Adrenal gland (tissue), 19 donors: ENCODE measurements at places on chromosomes 6 and 20.

GRCh38 chr6:84525907-84526306 is 238.5 kb downstream of the TBX18 start:
- no peak overlapping the region for H3K27ac ChIP-seq
- no peaks in the 10 kb centered on the region for H3K27me3 ChIP-seq
- H3K4me3 ChIP-seq: no peak overlapping the region
- DNase-seq: no peak
- no peaks in the 10 kb centered on the region for H3K4me1 ChIP-seq
- H3K36me3 ChIP-seq: no peaks in the 10 kb centered on the region

GRCh38 chr20:45781391-45781931 is 10.2 kb downstream of the WFDC3 start:
- H3K27me3 ChIP-seq: no peaks in the 10 kb centered on the region
- no peaks in the 10 kb centered on the region for H3K36me3 ChIP-seq
- DNase-seq: no peak
- H3K4me1 ChIP-seq: peaks cover 21% of the 10 kb centered on the region

- H3K4me3 ChIP-seq: no peak overlapping the region
- DNase-seq: no peak
- no peaks in the 10 kb centered on the region for H3K4me1 ChIP-seq
- peaks cover 79% of the 10 kb centered on the region for H3K36me3 ChIP-seq
- no peaks in the 10 kb centered on the region for H3K27me3 ChIP-seq
- H3K27ac ChIP-seq: no peak overlapping the region
These were observed 20.9 kb upstream of the MAP1LC3A start for GRCh38 chr20:34537651-34538050.

DNA sequence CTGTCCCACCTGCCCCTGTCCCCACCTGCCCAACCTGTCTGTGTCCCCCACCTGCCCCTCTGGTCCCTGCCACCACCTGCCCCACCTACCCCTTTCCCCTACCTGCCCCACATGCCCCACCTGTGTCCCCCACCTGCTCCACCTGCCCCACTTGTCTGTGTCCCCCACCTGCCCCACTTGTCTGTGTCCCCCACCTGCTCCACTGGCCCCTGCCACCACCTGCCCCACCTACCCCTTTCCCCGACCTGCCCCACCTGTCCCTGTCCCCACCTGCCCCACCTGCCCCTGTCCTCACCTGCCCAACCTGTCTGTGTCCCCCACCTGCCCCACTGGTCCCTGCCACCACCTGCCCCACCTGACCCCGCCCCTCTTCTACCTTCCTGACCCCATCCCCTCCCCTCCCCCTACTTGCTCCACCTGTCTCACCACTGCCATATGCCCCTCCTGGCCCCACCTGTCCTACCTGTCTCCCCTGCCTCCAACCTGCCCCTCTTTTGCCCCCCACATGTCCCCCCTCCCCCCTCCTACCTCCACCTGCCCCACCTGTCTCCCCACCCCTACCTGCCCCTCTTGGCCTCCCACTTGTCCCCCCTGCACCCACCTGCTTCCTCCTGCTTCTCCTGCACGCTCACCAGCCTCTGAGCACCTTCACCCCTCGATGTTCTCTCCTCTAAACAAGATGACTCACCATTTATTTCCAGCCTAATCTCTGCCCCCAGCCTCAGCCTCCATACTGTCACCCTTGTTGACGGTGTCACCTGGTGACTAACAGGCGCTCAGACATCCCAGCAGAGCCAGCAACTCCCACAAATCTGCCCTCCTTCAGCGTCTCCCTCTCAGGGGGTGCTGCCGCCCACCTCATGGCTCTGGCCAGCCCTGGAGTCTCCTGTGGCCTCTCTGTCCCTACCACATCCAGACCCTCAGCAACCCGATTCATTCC is 5.6 kb upstream of the MYT1 start:
- no peak overlapping the region for H3K27ac ChIP-seq
- DNase-seq: no peak
- H3K4me3 ChIP-seq: no peak overlapping the region
- no peaks in the 10 kb centered on the region for H3K4me1 ChIP-seq
- H3K36me3 ChIP-seq: no peaks in the 10 kb centered on the region

GRCh38 chr20:57657535-57658446 is 37.6 kb upstream of the ZBP1 start:
- no peaks in the 10 kb centered on the region for H3K27me3 ChIP-seq
- no peaks in the 10 kb centered on the region for H3K4me1 ChIP-seq
- peaks cover 13% of the 10 kb centered on the region for H3K36me3 ChIP-seq
- DNase-seq: peak; percentile 21
- no peak overlapping the region for H3K4me3 ChIP-seq

DNA sequence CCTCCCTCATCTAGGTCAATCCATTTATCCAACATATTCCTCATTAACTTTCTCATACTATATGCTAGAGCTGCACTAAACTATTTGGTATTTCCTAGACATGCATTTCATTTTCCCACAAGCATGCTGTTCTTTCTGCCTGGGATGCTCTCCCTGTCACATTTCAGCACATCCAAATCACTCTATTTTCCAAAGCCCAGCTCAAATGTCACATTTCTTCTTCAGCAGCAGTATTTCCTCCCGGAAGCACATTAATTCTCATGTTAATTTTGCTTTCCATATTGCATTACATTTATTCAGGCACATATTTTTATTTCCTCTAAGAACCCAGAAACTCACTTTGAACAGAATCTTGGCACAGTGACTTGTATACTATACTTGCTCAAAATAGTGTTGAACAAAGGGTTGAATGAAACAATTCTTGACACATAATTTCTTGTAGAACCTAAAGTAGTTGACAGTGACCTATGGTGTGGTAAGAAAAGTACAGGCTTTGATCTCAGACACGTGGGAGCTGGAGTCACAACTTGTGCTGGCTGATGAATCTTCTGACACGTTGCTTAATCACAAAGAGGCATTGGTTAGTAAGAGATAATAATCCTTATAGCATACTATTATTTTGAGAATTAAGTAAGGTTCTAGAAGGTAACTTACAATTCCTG is 30.8 kb upstream of the CD2AP start:
- H3K4me1 ChIP-seq: no peaks in the 10 kb centered on the region
- H3K27me3 ChIP-seq: no peaks in the 10 kb centered on the region
- no peaks in the 10 kb centered on the region for H3K36me3 ChIP-seq
- no peak overlapping the region for H3K4me3 ChIP-seq
- no peak overlapping the region for H3K27ac ChIP-seq
- no peak for DNase-seq

- H3K4me3 ChIP-seq: no peak overlapping the region
- H3K36me3 ChIP-seq: no peaks in the 10 kb centered on the region
- no peaks in the 10 kb centered on the region for H3K4me1 ChIP-seq
- H3K27ac ChIP-seq: no peak overlapping the region
- H3K27me3 ChIP-seq: no peaks in the 10 kb centered on the region
These were observed 399.7 kb downstream of the COL12A1 start for GRCh38 chr6:74805916-74806696.

DNA sequence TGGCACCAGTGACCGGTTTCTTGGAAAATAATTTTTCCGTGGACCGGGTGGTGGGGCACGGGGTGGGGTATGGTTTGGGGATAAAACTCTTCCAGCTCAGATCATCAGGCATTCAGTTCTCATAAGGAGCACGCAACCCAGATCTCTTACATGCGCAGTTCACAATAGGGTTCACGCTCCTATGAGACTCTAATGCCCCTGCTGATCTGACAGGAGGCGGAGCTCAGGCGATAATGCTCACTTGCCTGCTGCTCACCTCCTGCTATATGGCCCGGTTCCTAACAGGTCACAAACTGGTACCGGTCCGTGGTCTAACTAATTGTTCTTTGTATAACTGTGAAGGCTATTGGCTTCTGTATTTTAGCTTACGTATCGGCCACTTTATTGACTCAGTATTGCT is 51.7 kb downstream of the VSTM2L start:
- peak; percentile 13 for DNase-seq
- H3K27me3 ChIP-seq: no peaks in the 10 kb centered on the region
- no peaks in the 10 kb centered on the region for H3K36me3 ChIP-seq
- H3K27ac ChIP-seq: no peak overlapping the region
- no peak overlapping the region for H3K4me3 ChIP-seq
- H3K4me1 ChIP-seq: no peaks in the 10 kb centered on the region

GRCh38 chr6:71707059-71707458 is 179.3 kb upstream of the RIMS1 start:
- H3K4me1 ChIP-seq: no peaks in the 10 kb centered on the region
- no peak for DNase-seq
- H3K4me3 ChIP-seq: no peak overlapping the region
- no peaks in the 10 kb centered on the region for H3K36me3 ChIP-seq
- no peak overlapping the region for H3K27ac ChIP-seq
- no peaks in the 10 kb centered on the region for H3K27me3 ChIP-seq

- no peak overlapping the region for H3K4me3 ChIP-seq
- no peaks in the 10 kb centered on the region for H3K27me3 ChIP-seq
- H3K27ac ChIP-seq: no peak overlapping the region
- DNase-seq: no peak
These were observed 21.8 kb upstream of the C20orf144 start for GRCh38 chr20:33640287-33640686.

DNA sequence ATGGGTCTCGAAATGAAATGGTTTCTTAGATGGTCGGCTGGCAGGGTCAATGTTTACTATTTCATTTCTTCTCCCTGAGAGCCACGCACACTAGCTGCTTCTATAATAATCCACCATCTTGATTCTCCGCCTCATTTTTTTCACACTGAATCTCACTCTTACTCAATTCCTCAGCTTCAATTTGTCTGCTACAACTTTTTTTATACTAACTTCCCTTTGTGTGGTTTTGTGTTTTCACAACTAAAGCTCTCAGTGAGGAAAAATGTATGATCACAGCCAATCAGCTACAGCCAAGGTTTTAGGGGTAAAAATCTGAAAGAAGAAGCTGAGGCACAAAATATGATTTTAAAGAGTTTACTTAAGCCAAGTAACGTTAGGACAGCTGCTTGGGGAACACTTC is 1309.4 kb downstream of the EPHA7 start:
- H3K36me3 ChIP-seq: no peaks in the 10 kb centered on the region
- H3K27me3 ChIP-seq: no peaks in the 10 kb centered on the region
- no peak overlapping the region for H3K27ac ChIP-seq
- no peak overlapping the region for H3K4me3 ChIP-seq
- no peak for DNase-seq
- no peaks in the 10 kb centered on the region for H3K4me1 ChIP-seq

DNA sequence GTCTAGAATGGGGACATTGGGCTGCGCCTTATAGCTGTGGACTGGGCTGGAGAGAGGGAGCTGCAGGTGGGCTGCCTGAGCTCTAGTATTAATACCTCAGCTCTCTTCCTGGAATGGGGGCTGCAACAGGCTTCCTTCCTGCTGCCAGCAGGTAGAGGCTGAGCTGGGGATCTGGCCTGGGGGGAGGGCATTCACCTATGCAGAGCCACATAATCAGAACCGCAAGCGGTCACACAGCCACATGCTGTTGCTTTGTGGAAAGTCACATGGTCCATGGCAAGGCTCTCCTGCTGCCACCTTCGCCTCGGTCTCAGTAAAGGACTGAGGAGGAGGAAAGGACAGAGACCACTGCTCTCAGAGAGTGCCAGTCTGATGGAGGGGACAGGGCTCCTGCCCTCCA is 35.7 kb downstream of the ITPR3 start:
- H3K27me3 ChIP-seq: no peaks in the 10 kb centered on the region
- H3K4me3 ChIP-seq: no peak overlapping the region
- no peak for DNase-seq
- H3K36me3 ChIP-seq: no peaks in the 10 kb centered on the region
- H3K4me1 ChIP-seq: no peaks in the 10 kb centered on the region
- H3K27ac ChIP-seq: no peak overlapping the region

DNA sequence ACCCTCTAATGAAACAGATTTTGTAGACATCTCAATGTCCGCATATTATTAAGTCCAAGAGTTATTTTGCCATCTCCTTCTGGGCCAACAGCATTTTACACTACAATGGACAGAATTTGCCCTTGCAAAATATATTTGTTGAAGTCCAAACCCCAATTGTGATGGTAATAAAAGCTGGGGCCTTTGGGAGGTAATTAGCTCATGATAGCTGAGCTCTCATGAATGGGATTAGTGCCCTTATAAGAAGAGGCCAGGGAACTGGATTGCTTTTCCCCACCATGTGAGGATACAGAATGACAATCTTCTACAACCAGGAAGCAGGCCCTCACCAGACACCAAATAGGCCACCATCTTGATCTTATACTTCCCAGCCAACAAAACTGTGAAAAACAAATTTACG is 44.9 kb upstream of the MTRF1L start:
- no peak overlapping the region for H3K4me3 ChIP-seq
- H3K27ac ChIP-seq: no peak overlapping the region
- no peaks in the 10 kb centered on the region for H3K4me1 ChIP-seq

- no peaks in the 10 kb centered on the region for H3K4me1 ChIP-seq
- no peak overlapping the region for H3K27ac ChIP-seq
- no peaks in the 10 kb centered on the region for H3K27me3 ChIP-seq
- no peak overlapping the region for H3K4me3 ChIP-seq
- H3K36me3 ChIP-seq: no peaks in the 10 kb centered on the region
These were observed 132.4 kb downstream of the DLL1 start for GRCh38 chr6:170158296-170159021.

DNA sequence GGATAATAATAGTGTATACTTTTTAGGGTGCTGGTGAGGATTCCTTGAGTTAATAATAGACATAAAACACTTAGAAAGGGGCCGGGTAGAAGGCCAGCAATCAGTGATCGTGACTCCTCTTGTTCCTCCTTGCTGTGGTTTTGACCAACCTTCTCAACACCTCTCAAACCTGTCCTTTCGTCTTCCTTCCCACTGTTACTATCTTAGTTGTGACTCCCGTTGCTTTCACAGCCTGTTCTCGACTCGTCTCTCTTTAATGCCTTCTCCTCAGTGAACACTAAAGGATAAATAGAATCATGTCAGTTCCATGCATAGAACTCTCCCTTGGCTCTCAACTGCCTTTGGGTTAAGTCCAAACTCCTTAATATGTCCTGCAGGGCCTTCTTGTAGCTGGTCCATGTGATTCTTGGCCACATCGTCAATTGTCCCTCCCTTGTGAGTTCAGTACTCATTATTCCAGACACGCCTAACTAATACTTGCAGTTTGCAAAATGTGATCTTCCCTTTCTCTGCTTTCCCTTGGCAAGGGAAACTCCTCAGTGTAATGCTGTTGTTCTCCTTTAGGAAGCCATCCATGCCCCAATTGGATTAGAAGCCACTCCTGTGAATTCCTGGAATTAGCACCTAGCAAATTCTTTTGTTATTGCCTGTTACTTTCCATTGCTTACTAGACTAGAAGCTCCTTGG is 164.9 kb downstream of the UTRN start:
- no peaks in the 10 kb centered on the region for H3K27me3 ChIP-seq
- DNase-seq: no peak
- no peak overlapping the region for H3K27ac ChIP-seq
- H3K36me3 ChIP-seq: no peaks in the 10 kb centered on the region
- no peaks in the 10 kb centered on the region for H3K4me1 ChIP-seq
- no peak overlapping the region for H3K4me3 ChIP-seq

GRCh38 chr20:23634985-23635767 is 2.6 kb downstream of the CST3 start:
- H3K27ac ChIP-seq: no peak overlapping the region
- H3K4me3 ChIP-seq: no peak overlapping the region
- H3K27me3 ChIP-seq: no peaks in the 10 kb centered on the region

DNA sequence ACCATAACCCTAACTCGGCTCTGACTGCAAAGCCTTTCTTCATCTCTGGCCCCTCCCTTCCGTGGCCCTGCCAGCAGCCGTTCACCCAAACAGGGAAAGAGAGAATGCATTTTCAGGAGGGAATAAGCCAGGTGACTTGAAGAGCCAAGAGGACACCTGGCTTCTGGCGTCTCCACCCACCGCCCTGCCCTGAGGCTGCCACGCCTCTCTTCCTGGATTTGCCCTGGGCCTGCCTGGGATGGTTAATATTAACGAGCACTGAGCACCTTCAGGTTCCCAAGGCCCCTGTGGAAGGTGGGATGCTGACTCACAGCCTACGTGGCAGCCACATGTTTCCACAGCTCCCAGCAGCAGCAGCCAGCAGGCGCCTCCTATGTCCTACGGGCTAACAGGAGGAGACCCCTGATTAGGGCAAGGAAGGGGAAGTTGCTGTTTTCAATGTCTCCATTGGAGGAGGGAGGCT is 138.0 kb upstream of the RREB1 start:
- no peak for DNase-seq
- H3K4me1 ChIP-seq: peaks cover 19% of the 10 kb centered on the region
- no peak overlapping the region for H3K27ac ChIP-seq
- H3K4me3 ChIP-seq: no peak overlapping the region
